ENCODE measurements at places on chromosomes 7 and 10.

GRCh38 chr10:103605359-103606096 lies 112.0 kb downstream of the NEURL1 start:
- no peak for DNase-seq

GRCh38 chr7:128932862-128933179 lies 4.9 kb upstream of the IRF5 start:
- no peak for DNase-seq

DNA sequence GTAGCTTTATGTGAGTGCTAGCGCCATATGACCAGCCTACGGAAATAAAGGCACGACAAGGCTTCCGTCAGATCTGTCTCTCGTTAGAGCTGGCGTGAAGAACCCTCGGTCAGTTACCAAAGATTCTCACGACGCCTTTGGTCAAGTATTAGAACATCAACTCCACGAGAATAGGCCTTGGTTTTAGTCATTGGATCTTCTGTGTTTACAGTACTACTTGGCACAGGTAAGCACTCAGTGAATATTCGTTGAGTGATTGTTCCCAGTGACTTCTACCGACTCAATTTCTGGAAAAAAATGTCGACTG lies 316 bp downstream of the RBM48 start:
- no peak for DNase-seq

- DNase-seq, result no peak
These were observed 22.6 kb downstream of the SLIT1 start for GRCh38 chr10:97163181-97163580.

DNA sequence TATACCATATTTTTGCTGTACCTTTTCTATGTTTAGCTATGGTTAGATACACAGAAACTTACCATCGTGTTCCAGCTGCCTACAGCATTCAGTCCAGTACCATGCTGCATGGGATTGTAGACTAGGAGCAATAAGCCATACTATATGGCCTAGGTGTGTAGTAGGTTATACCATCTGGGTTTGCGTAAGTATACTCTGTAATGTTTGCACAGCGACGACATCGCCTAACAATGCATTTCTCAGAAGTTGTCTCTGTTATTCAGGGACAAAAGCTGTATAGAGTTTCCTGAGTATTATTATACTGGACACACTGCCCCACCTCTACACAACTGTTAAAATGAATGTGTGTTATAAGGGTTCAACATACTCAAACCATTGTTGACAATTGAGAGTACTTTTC lies 93.8 kb upstream of the MKI67 start:
- DNase-seq, result no peak

Data from esophagus squamous epithelium (tissue), 5 donors.